ENCODE measurements at places on chromosomes 11 and 22. TPM values are rescaled to one million over a fixed set of nuclear protein-coding genes. Genes with fewer than 3 reads are reported as not detected.
A peak's percentile ranks its signal among the peaks of the same experiment; 100 is the strongest.

Gene PGA3
- 1.5 TPM for polyA plus RNA-seq

DNA sequence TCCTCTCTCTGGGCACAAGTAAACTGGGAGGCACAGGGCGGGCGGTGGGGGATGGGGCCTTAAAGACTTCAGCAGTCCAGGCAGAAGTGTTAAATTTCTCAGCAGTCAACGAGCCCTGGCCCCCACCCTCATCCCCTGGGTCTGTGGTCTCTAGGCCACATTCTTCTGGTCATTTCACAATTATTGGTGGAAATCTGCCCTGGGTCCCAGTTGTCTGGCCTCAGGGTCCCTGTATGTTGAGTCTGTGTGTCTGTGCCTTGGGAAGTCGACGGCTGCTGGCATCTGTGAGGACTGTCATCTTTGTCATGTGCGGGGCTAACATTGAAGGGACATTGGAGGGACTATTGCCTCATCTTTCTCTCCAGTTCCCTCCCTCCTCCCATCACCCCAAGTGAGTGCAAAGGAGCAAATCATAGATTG lies 1.7 kb downstream of the TSPAN18 start:
- DNase-seq = no peak

GRCh38 chr22:42169055-42169469 lies 38.5 kb upstream of the CYP2D6 start:
- peak; percentile 54 for DNase-seq

DNA sequence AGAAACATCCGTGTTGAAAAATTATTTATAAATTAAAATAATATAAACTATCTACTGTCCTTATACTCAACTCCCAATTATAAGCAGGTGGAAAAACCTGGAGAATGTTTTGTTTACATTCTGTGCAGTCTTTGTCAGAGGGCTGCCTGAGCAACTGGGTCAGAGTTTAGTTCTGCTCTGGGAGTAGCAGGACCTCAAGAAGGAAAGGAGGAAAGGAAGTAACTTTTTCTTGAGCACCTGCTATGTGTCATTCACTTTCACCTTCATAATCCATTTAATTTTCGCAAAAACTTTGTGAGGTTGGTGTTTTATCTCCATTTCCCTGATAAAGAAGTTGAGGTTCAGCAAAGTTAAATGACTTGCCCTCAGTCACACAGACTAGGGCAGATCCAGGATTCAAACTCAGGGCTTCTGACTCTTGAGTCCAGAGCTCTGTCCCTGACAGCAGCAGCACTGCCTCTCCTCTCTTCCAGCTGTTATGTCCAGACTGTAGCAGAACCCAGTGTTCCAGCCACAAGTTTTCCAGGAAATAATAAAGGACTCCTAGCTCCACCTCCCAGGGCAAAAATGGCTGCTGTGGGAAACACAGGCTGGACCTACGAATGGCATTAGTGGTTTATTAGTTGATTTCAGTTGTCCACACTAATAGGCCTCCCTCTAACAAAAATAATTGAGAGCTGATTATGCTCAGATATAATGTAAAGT lies 6.4 kb downstream of the CD3E start:
- no peak for DNase-seq

DNA sequence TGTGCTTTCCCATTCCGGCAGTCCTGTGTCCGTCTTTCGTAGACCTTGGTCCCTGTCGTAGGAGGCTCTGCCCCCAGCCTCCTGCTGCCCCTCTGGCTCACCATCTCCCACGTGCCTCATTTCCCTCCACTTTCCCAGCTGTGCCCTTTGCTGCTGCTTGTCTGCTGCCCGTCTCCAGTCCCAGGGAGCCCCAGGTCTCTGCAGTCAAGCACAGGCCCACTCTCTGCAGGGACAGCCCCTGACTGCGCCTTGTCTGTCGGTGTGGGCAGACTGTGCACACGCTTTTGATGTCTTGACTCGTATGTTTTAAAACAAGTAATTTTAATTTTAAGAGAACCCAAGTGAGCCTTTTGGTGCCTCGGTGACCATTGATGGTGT lies 12.4 kb downstream of the DGCR8 start:
- DNase-seq = no peak

GRCh38 chr11:92907671-92908070 lies 61.8 kb upstream of the MTNR1B start:
- DNase-seq = no peak

- DNase-seq = no peak
Observed at GRCh38 chr11:44421090-44421675, 111.2 kb upstream of the ALX4 start.
